NCI-H2081 treated with DMSO at 0.1 percent for 48 hours (cell line): ENCODE measurements at places on chromosomes 13 and 19.

DNA sequence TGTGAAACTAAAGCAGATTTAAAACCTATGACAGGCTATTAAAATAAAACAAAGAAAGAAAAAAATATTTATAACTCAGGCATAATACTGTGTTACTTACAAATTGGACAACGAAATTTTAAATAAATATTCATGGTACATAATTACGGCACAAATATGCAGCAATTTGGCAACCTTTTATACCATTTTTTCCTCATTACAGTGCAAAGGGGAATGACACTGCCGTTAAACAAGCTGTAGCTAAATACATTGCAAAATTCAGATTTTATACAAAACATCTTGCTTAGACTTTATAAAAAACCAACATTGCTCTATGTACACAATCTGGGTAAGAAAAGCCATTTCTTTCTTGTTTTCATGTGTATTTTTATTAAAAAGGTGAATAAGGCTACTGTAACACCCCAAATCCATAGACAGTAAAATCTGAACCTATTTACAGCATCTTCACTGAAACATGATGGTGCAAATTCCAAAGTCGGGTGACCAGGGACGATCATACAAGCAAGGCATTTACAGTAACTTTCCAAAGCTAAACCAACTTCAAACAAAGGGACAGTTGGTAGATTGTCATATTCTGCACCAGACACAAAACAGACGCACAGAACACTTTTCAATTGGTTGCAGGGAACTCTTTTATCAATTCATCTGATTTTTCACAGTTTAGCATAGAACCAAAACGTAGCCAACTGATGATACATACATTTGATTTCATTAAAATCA is 45.5 kb downstream of the EFNB2 start:
- DNase-seq: no peak

- no peak for DNase-seq
Observed at GRCh38 chr19:18856385-18857126, 24.8 kb downstream of the UPF1 start.

GRCh38 chr13:25217023-25217885 is 45.2 kb upstream of the AMER2 start:
- DNase-seq: no peak

GRCh38 chr13:22061806-22062391 is 391.0 kb downstream of the FGF9 start:
- peak; percentile 70 for DNase-seq

DNA sequence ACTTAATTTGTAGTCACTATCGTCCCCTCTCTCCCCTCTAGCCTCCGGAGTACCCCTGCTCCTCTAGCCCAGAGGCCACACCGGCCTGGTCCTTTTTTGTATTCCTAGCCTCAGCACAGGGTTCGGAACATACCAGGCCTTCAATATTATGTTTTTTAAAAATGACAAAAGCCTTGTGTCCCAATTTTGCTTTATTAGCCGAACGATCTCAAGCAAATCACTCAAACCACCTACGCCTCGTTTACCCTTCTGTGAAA is 463 bp upstream of the POMP start:
- DNase-seq: no peak
